GM13977 (cell line): ENCODE measurements at places on chromosomes 5 and 9.

DNA sequence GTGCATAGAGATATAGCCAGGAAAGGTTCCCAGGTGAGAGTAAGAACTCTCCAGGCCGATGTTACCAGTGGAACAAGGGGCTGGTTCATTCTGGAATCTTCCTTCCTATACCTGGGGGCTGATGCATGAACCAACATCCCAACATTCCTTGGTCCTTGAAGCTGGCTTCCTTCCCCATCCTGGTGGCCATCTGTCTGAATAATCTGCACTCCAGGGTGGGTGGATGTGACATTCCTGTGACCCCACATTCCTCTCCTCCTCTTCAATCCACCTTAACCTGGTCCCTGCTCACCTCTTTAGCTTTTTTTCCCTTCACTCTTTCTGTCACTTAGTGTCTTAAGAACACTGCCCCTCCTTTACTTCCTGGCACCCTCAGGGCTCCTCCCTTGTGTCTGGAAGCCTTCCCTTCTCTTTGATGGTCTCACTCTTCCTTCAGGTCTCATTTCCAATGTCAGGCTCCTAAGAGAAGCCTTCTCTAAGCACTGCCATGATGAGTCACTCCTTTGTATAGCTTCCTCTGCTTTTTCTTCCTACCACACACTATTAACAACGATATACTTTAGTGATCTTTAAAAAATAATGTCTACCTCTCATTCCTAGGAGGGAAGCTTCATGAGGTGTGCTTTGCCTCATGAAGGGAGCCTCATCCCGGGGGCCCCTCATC, 80.3 kb downstream of the BOD1 start:
- no peak for DNase-seq

DNA sequence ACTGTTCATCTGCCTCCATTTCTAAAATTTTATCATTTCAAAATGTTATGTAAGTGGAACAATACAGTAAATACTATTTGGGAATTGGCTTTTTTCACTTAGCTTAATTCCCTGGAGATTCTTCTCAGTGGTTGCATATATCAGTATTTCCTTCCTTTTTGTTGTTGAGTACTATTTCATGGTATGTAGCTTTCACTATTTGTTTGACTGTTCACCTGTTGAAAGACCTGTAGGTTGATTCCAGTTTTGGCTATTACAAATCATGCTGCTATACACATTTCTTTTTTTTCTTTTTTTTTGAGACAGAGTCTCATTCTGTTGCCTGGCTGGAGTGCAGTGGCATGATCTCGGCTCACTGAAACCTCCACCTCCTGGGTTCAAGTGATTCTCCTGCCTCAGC, 33.0 kb upstream of the PWWP2A start:
- no peak for DNase-seq

DNA sequence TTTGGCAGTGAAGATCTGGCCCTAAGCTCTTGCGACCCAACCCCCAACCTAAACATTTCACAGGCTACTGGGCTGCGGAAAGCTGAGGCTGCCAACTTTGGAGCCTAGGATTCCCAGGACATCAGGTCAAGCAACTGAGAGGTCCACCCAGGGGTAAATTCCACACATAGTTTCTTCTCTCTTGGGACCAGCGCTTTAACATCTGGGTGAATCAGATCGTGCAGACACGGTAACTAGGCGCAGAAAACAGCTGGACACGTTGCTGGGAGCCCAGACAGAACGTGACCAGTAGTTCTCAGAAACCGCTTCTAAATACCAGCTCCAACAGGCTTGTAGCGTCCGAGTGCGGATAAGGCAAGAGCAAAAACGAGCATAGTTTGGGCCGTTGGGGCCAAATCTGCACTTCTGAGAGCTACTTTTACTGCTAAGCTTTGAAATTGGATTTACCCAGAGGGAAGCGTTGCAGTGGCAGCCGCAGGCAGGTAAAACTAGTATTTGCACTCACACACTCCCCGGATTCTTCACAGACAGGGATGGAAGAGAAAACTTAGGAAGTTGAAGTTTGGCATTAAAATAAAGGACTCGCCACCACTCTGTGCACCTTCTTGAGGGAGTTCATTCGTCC, 11.8 kb downstream of the ITGA1 start:
- no peak for DNase-seq

- DNase-seq = no peak
Observed at GRCh38 chr5:173903396-173904140, 15.4 kb downstream of the CPEB4 start.

GRCh38 chr9:68640421-68641089, 64.5 kb upstream of the PIP5K1B start:
- DNase-seq = no peak

- DNase-seq = no peak
Observed at GRCh38 chr9:70218767-70219166, 40.0 kb upstream of the SMC5 start.

GRCh38 chr5:180601591-180602480, 10.5 kb upstream of the SCGB3A1 start:
- peak; percentile 28 for DNase-seq

GRCh38 chr9:89839449-89839848, 234.6 kb downstream of the GADD45G start:
- DNase-seq = no peak

GRCh38 chr5:67976891-67977601, 238.5 kb upstream of the PIK3R1 start:
- DNase-seq = no peak

GRCh38 chr9:81028504-81028903, 660.8 kb downstream of the TLE1 start:
- no peak for DNase-seq

GRCh38 chr9:95082401-95083084, 235.0 kb downstream of the FANCC start:
- DNase-seq = no peak

- peak; percentile 57 for DNase-seq
Observed at GRCh38 chr5:23208959-23209431, 298.4 kb upstream of the PRDM9 start.

DNA sequence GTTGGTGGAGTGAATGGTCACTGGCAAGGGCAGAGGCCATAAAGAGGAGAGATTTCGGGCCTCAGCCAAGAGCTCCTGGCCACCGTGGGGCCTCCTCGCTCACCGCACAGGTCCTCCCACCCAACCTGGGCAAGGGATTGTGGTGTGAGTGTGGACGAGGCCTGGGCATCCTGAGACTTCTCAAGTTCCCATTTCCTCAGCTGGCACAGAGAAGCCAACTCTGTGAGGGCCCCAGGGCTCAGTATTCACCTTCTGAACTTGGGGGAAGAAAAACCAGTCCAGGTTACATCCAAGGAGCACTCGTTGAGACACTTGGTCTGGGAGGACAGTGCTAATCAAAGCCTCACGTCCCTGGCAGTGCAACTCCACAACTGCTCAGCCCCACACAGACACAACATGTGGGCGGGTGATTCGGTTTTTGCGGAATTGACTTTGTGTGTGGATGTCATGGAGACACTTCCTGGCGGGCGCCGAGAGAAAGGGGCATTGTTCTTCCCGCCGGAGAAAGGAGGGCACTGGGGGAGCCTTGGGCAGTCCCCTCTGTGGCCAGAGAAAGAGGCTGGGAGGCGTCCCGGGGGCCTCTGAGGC, 28.5 kb upstream of the NKD2 start:
- DNase-seq = no peak

DNA sequence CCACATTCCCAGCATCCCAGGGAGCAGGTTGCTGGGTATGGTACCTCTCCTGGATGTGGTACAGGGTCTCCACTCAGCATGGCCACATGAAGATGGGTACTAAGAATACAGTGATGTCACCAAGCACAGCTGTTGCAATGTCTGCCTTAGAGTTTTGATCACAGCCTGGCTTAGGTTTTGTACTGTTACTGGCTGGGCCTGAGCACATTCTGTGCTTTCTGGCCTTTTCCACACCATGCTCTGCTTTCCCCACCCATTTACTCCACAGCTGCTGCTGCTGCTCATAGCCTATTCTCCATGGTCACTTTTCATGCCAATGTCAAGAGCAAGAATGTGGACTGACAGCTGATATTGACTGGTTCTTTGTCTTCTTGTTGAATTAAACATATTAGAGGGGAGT, 481.9 kb downstream of the ARHGEF28 start:
- no peak for DNase-seq

GRCh38 chr5:9765419-9766140, 135.4 kb upstream of the TAS2R1 start:
- no peak for DNase-seq

- no peak for DNase-seq
Observed at GRCh38 chr5:151071848-151072629, 8.8 kb downstream of the TNIP1 start.

DNA sequence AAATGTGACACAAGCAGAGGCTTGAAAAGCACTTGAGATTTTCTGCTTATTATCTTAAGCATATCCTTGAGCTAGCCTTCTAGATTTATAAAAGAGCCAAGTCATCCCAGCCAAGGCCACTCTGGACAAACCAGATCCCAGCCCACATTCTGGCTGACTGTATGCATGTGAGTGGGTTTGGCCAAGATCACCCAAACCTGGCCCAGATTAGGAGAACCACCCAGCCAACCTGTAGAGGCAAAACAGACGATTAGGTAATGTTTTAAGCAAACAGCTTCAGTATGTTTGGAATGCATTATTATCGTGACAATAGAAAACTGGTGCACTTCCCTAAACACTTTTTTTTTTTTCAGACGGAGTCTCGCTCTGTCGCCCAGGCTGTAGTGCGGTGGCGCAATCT, 151.9 kb downstream of the SPATA31D1 start:
- no peak for DNase-seq
